ENCODE measurements at places on chromosomes 2 and 18.

- no peak for DNase-seq
Measured at GRCh38 chr2:170180031-170180566, 2.2 kb downstream of the MYO3B start.

DNA sequence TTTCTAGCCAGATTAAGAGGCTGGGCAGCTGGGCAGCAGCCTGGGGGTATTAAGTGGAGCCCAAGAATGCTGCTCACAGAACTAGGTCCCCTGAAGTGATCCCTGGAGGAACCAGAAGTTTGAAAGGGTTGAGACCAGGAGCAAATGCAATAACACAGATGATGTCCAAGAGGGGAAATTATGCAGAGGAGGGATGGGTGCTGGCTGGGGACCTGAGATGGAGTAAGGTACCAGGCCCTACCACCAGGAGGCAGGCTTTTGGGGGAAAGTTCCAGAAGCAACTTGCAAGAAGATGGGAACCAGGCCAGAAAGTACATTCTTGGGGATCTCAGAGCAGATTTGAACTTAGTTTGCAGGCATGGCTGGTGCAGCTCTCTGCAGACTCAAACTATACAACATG, 175.1 kb downstream of the NCK2 start:
- DNase-seq = no peak

- DNase-seq = no peak
Measured at GRCh38 chr2:134170294-134170693, 83.6 kb upstream of the MGAT5 start.

- DNase-seq = no peak
Measured at GRCh38 chr2:141329964-141330363, 800.9 kb downstream of the LRP1B start.

GRCh38 chr2:150325656-150326314, 161.7 kb downstream of the RND3 start:
- DNase-seq = no peak

GRCh38 chr2:46632349-46632748, 153.0 kb downstream of the TMEM247 start:
- DNase-seq = no peak

GRCh38 chr18:52598921-52599320, 258.9 kb downstream of the DCC start:
- DNase-seq = no peak

DNA sequence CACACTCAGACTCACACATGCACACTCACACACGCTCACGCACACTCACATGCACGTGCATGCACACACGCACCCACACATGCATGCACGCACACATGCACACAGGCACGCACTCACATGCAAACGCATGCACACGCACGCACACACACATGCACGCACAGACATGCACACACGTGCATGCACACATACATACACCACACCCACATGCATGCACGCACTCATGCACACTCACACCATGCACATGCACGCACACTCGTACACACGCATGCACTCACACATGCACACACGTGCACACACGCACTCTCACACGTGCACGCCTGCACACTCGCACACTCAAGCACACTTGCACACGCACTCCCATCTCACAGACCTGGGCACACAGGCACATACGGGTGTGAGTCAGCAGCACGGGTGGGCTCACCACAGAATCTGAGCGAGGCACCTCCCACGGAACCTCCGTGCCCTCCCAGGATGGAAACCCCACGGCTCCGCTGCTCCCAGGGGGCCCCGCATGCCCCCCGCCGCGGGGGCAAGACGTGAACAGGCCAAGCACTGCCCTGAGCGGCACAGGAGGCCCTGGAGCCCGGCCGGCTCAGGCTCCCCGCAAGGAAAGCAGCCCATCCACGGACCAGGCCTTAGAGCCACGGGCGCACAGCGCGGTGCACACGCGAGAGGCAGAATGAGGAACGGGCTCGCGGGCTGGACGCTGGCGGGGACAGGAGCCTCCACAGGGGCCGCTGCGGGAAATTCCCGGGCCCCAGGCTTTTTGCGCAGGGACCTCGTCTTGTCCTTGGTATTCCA, 8.4 kb upstream of the KCNG2 start:
- DNase-seq = no peak

- DNase-seq = no peak
Measured at GRCh38 chr2:54522624-54523281, 66.6 kb downstream of the SPTBN1 start.

- DNase-seq = no peak
Measured at GRCh38 chr2:120949957-120950590, 214.4 kb downstream of the GLI2 start.

GRCh38 chr18:44119607-44120006, 561.1 kb upstream of the SETBP1 start:
- no peak for DNase-seq

DNA sequence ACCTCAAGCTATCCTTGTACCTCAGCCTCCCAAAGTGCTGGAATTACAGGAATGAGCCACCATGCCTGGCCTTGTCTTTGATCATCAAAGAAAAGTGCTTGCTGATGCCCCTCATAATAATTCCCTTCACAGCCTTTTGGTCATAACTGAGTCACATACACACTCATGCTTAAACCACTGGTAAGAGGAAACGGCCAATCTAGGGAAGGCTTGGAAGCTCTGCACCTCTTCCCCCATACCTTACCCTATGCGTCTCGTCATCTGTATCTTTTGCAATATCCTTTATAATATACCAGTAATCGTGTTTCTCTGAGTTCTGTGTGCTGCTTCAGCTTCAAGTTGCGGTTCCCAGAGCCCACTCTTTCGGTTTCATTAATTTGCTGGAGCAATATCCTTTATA, 4.8 kb upstream of the RNF138 start:
- no peak for DNase-seq

DNA sequence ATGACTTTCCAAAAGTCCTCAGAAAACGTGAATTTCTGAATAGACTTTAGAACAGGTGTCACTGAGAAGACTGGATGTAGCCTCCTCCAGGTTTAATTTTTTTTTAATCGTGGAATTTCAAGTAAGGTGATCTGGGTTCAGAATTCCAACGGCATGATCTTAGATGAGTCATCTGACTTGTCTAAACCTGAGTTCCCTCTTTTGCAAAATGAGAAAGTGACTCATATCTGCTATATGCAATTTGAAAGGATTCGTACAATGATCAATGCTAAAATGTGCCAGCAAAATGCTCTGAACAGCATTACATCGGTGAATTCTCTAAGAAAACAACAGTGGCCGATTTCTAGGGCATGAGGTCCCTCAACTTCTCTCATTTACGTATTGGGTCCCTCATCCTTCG, 69.1 kb upstream of the ZNF516 start:
- DNase-seq = no peak

Data from cortex of kidney (tissue), 1 donor.